Stimulated activated CD8-positive, alpha-beta memory T cell treated with anti-CD3 and anti-CD28 coated beads, Interleukin-7, amount 100 ng/mL, for 1 hour (primary cell): ENCODE measurements at places on chromosomes 13 and 19.

- no peak for DNase-seq
Measured at GRCh38 chr19:372306-372890, 27.8 kb upstream of the MIER2 start.

DNA sequence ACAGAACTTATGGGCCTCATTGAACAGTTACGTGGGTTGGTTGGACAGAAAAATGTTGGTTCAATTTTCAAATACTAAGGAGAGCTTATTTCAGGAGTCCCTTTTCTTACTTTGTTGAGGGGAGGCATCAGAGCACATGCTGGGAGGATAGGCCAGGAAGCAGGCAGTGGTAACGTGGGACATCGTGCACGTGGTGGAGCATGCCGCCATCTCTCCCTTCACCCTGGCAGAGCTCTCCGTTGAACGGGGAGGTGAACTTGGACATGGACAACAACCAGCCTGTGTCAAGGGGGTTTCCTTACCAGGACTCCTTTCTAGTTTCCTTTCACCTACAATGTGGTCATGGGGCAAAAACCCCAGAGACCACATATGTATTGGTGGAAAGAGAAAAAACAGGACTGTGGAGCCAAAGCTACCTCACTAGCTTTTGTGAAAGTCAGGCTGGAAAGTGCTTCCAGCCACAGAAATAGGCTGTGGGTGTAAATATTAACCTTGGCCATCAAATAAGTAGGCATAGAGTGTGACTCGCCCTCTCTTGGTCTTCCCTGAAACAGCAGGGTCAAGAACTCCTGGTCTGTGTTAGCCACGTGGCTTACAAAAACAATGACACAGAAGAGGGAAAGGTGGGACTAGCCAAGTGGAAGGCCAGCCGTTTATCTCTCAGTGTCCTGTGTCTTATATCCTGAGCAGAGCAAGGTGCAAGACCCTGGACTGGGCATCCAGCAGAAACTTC, 14.4 kb downstream of the MICOS13 start:
- no peak for DNase-seq

DNA sequence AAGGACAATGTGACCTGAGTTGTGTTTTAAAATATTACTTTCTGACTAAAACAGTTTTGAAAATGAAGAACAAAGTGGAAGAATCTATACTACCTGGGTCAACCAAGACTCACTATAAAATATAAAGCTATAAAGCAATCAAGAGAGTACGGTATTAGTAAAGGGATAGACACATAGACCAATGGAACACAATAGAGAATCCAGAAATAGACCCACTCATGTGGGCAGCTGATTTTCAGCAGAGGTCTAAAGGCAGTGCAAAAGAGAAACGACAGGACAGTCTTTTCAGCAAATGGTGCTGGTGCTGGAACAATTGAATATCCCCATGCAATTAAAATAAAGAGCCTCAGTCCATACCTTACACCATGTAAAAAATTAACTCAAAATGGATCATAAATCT, 224.7 kb downstream of the RGCC start:
- DNase-seq = no peak

DNA sequence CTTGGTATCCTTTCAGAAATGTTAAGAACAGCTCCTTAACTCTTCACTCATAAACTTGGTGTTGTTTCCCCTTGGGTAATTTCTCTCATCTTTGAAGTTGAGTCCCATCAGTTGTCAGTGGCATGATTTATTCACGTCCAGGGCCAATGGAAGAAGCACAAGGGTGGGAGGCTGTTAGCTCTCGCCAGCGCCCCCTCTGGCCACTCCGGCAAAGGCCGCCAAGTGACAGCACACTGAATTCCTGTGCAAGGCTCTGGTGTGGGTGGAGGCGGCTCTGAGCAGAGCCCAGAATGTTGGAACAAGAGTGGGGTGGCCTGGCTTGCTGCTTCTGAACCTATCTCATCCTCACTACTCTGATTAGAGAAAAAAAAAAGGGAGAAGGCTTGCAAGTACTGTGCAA, 13.1 kb upstream of the MEDAG start:
- no peak for DNase-seq

- DNase-seq = no peak
Measured at GRCh38 chr19:5960005-5961001, 17.6 kb downstream of the RANBP3 start.

- DNase-seq = no peak
Measured at GRCh38 chr19:55465460-55466240, 1.1 kb upstream of the C19orf85 start.

- DNase-seq = no peak
Measured at GRCh38 chr19:7230826-7231225, 63.4 kb downstream of the INSR start.

DNA sequence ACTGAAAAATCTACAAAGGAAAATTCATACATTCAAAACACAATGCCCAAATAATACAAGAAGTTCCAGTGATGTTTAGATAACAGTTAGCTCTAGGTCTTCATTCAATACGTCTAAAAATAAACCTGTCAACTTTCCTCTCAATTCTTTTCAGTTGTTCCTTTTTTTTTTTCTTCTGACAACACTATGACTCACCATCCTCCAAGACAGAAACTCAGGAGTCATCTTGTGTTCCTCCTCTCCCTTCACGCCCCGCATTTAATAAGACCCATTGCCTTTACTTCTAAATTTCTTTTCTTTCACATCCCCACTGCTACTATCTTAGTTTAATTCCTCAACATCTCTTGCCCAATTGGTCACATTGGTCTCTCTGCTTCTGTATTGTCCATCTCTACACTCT, 759.9 kb downstream of the GPC5 start:
- no peak for DNase-seq

DNA sequence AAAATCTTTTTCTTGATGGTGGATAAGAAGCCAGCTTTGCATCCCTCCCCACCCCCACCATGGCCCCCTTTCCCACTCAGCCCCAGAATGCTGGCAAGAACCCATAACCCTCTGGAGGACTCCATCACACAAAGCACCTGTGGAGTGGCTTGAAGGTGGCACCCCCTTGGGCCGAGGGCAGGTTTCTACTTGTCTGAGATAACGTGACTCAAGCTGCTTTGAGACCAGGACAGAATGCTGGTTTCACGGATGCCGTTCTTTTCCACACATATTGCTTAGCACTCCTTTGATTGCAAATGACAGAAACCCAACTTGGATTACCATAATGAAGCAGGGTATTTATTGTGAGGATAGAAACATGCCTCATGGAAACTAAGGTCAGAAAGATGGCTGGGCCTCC, 82.2 kb downstream of the LACC1 start:
- no peak for DNase-seq

GRCh38 chr13:70363991-70364390, 255.7 kb upstream of the KLHL1 start:
- DNase-seq = no peak

- no peak for DNase-seq
Measured at GRCh38 chr19:14410091-14411051, 8.8 kb downstream of the DDX39A start.

DNA sequence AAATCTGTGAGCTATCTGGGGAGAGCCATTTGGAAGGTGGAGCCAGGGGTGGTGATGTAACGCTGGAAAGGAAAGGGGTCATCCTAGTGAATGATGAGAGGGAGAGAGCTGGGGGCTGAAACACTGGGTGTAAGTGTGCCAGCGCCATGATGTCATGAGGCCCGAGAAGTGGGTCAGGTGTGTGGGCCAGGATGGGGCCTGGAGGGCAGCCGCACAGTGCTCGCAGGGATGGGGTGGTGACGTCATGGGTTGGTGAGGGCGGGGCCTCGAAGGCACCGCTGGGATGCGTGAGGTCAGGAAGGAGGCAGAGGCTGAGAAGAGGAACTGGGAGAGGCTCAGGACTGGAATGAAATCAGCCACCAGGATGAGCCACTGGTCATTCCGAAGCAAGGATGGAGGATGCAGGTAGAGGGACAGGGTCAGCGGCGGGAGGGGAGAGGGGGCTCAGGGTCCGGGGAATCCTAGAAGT, 4.4 kb downstream of the CCDC61 start:
- DNase-seq = no peak

DNA sequence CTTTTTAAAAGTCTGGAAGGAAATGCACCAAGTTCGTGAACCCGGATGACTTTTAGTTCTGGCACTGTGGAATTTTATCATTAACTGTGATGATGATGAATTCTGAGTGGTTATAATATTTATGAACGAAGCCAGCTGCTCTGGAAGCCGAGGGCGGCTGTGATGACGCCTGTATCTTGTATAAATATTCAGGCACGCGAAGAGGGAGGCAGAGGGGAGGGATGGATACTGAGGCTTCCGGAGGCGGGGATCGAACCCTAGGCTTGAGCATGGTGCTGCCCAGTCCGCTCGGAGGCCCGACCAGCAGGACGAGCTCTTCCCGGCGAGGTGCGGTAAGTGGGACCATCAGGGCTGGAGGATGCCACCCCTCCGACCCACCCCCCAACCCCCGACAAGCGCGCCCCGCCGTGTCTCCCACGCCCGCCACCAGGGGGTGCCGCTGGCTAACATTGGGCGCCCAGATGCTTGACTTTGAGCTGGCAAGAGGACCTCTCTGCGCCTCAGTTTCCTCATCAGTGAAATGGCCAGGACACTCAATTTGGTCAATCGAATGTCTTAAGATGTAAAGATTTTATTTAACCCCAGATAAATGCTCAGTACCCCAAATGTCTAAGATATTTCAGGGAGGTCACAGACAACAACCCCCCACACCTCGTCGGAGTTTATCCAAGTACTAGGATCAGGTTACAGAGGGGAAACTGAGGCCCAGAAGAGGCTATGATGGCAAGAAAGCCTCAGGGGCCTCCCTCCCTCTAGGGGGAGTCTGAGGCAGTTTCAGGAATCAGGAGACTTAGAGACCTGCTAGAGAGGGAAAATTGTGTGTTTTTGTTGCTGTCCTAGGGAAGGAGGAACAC, 4.5 kb upstream of the RAB3A start:
- no peak for DNase-seq

DNA sequence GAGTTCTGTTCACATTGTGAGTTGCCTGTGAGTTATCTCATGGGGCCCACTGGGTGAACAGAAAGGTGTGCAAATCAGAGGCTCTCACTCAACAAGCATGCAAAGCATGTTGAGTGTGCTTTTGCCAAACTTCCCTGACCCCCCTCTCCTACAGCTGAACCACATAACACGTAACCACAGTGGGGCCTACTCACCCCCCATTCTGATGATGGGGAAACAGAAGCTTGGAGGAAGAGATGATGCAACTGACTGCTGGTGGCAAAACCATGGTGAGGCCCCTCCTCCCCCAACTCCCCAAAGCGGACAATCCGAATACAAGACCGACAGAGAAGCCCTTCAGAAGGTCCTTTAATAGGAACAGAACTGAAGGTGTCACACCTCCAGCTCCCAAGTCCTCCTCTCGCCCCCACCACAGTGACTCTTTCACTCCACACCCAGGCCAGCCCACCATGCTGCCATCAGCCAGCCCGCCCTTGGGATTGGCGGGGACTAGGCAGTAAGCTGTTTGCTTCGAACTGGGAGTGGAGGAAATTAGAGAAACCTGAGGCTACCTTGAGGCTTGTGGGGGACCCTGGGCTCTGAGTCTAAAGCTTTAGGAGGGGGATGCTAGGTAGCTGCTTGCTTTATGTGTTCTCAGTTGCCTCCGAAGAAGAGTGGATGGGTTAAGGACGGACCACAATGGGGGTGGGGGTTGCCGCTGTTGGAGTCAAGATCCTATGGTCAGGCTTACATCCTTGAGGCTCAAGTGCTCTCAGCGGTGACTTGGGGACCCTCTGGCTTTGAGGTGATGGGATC, 3.8 kb downstream of the ZNF784 start:
- no peak for DNase-seq

GRCh38 chr19:8251025-8251472, 41.9 kb downstream of the CERS4 start:
- no peak for DNase-seq

DNA sequence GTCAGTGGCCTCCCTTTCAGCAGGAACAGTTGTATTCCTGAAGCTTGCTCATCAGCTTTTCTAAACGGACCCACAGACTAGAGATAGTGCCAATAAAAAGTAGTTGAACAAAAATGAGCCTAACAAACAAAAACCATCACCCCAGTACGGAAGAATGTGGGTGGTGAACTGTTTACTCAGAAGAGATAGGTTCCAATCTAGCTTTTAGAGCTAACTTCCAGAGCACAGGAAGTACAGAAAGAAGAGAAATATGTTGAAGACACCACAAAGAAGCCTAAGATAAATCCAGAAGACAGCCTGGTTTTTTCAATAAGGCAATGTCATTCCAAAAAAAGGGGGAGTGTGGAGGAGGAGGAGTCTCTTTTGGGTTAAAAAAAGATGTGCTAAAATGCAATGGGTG, 2.8 kb upstream of the LMO7 start:
- no peak for DNase-seq

DNA sequence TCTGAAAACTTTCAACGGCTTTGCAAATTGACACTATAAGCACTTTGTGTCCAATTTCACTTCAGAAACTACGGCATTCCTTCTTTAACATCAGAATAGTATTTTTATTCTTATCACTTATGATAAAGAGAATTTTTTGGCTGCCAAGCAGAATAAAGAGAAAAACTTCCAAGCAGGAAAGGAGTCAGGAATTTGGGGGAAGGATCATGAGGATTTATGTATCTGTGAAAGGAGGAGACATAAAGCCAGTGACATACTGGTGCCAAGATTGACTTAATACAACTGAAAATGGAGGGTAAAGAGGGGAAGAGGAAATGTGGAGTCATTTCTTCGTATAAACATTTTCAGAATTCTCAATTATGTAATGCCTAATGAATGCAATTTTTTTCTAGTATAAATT, 94.7 kb downstream of the RBM26 start:
- DNase-seq = no peak

- no peak for DNase-seq
Measured at GRCh38 chr19:45512881-45513483, 5.7 kb downstream of the VASP start.

DNA sequence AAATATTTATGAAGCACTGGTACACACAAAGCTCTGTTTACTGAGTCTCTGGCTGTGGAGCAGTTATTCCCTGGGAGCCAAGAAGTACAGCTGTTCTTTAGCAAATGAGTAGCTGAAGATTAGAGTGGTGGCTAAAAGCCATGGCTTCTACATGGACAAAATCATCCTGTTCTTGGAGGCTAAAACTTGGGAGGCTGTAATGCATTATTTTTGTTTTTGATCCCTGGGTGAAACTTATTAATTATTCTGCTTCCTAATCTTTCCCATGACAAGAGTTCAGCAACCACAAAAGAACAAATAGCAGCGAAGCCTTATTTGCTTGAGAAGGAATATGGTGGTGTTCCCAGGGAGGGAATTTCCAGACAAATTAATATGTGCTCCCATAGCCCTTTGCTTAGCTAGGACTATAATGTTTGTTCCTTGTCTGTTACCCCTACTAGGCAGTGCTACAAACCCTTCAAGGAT, 109.5 kb downstream of the DCT start:
- DNase-seq = no peak

DNA sequence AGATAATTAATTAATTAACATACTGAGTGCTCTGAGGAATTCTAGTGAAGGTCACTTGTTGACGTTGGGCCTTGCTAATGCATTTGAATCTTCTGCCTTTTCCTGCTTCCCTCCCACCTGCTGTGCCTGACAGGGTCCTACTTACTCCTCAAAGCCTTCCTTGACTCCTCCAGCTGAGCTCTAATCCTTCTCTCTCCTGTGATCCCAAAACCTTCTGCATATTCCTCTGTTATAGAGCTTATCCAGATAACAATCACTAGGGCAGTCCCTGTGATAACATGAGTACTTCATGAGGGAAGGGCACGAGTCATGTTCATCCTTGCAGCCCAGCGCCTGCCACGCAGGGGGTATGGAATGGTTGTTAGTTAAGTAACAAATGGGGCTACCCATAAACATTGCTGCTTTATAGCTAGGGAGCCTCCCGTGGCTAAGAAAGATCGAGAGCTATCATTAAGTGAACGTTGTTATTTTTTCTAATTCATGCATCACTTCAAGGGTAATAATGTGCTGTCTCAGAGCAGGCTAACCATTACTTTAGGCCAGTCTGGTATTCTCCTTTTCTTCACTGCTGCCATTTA, 19.1 kb upstream of the SPATA13 start:
- no peak for DNase-seq

GRCh38 chr13:43348397-43348796, 325.0 kb downstream of the DNAJC15 start:
- no peak for DNase-seq
